ENCODE measurements at places on chromosomes 3 and 15.
A peak's percentile ranks its signal among the peaks of the same experiment; 100 is the strongest.

GRCh38 chr3:8658306-8659212 is 14.0 kb upstream of the SSUH2 start:
- peak; percentile 57 for DNase-seq

- DNase-seq = peak; percentile 22
These were observed at the start of gene SPINT1 for GRCh38 chr15:40843885-40844695. TSS of gene SPINT1 (plus strand) at chr15:40844048. CDS start at chr15:40844555, 507 bp downstream.

- no peak for DNase-seq
These were observed 50.3 kb downstream of the MECOM start for GRCh38 chr3:169613053-169613803.

GRCh38 chr15:70748281-70748747 is 15.0 kb downstream of the UACA start:
- no peak for DNase-seq

DNA sequence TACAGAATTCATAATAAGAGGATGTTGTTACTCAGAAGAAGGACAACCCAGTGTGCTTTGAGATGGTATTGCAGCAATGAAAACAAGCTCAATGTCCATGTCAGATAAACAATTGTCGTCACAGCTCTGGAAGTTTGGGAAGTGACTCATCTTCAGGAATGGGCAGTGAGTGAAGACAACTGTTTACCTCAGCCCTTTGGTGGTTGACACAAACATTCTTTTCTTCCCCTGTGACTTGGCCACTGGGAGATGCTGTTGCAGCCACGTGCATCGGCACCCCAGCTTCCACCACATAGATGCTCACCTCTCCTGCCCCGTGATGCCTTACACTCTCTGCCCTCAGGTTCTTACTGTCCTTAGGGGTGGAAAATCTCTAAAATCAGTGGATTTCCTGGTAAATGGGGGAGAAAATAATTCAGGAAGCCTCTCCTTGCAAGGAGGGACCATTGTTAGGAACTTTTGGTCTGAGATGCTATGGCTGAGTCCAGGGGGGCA is 114.1 kb upstream of the GALNT15 start:
- DNase-seq = no peak

- DNase-seq = peak; percentile 91
These were observed 781 bp upstream of the DAG1 start for GRCh38 chr3:49469037-49469935.

- peak; percentile 33 for DNase-seq
These were observed 256.5 kb downstream of the SHQ1 start for GRCh38 chr3:72591522-72592421.

DNA sequence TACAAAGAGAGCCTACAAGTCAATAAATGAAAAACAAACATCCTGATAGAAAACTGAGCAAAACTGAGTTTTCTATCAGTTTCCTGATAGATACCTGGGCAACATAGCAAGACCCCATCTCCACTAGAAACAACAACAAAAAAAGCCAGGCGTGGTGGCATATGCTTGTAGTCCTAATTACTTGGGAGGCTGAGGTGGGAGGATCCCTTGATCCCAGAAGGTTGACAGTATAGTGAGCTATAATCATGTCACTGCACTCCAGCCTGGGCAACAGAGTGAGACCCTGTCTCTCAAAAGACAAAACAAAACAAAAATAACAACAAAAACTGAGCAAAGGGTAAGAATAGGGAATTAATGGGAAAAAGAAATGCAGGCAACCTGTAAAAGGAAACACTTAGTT is 23.9 kb upstream of the UBE2E1 start:
- DNase-seq = no peak

DNA sequence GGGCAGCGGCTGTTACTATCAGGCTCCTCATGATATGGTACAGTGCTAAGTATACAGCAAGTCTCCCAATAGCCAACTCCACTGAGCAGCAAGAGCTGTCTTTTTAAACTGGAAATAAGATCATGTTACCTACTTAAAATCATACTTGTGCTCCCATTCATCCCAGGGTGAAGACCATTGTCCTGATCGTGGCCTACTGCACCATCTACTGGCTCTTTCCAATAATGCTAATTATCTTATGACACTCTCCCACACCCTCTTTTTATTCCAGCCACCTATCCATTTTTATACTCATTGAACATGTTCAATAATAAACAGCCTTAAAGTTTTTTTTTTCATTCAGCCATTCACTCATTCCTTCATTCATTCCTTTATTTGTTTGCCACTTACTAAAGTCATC is 117.7 kb downstream of the GBE1 start:
- DNase-seq = peak; percentile 31

DNA sequence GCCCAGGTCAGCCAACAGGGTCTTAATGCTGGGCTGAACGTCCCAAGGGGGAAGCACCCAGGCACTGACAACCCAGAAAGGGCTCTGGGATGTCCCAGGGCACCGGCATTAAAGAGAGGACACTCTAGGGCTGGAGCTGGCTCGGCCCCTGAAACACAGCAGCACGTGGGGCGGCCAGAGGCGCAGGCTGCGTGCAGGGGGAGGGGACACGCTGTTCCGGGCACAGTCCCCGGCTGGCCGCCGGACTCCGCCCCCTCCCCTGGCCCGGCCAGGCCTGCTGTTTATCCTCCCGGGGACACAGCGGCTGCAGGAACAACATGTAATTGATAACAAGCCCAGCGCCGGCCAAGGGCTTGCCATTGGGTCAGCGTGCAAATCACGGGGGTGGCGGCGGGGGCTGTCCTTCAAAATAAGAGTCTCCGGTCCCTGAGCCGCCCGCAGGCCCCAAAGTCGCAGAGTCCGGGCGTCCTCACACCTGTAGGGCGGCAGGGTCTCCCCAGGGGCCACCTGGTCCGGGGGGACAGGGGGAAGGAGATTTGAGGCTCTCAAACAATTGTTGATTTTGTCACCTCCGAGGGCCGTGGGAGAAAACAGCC is 1.3 kb downstream of the KLF15 start:
- DNase-seq = peak; percentile 95

- no peak for DNase-seq
These were observed 62.6 kb downstream of the MFSD1 start for GRCh38 chr3:158864492-158864891.

DNA sequence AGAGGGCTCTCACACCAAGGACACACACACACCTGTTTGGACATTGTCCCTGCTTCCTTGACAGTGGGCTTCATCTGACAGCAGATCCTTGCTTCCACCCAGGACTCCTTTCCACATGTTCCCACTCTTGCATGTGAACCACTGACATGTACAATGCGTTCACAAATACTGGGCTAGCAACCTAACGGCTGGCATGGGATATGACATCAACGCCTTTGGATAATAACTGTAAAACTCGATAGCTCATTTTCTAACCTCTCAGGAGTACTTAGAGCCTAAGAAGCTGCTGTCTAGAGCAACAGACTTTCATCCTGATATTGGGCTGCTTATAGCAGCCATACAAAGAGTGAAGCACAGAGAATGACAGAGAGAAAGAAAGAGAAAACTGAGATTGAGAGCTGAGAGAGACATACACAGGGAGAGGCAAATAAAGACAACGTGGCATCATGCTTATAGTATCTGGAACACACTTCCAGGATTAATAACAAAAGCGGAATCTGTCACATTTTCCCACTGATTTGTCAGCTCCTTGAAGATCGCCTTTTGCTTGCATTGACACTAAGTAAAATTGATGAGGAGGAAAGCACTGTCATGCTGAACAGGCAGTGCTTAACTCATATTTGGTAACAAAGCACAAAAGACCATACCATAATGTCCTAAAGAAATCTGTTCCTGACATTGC is 1.7 kb downstream of the GUCA1C start:
- DNase-seq = no peak

- no peak for DNase-seq
These were observed 38.1 kb downstream of the CTDSPL start for GRCh38 chr3:37899711-37900306.

- DNase-seq = no peak
These were observed 112.5 kb downstream of the ASB7 start for GRCh38 chr15:100714749-100715342.

GRCh38 chr3:119258915-119259314 is 18.2 kb upstream of the B4GALT4 start:
- DNase-seq = no peak

DNA sequence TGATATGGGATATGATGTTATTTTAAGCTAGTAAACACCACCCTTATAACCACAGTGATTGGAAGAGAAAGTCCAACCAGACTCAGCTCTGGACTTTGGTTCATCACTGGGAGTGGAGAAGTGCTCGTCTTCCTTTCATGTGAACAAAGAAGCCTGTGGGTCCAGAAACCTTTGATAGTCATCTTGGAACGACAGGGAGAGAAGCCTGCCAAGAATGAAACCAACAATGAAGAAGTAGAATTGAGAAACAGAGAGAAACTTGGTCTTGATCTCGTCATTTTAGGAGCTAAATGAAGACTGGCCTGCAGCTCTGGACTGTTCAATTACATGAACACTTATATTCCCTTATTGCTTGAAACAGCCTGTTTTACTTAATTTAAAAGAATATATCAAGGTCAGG is 13.1 kb upstream of the SLC35G2 start:
- no peak for DNase-seq

DNA sequence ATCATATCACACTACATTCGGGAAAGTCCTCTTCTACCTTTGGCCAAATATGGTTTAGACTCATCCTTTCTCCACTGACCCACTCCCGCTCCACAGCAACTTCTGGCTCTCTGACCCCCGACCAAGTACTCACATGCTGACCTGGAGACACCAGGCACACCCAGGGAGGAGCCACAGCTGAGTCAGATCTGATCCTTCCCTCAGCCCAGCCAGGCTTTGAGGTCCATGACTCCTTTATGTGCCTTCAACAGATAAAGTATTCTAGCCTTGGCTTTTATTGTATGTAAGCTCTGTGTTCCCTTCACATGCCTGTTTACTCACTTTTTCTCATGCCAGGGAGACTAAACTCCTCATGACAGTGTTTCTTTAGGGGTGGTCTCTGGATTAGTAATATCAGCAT is 166.9 kb upstream of the UMPS start:
- no peak for DNase-seq

DNA sequence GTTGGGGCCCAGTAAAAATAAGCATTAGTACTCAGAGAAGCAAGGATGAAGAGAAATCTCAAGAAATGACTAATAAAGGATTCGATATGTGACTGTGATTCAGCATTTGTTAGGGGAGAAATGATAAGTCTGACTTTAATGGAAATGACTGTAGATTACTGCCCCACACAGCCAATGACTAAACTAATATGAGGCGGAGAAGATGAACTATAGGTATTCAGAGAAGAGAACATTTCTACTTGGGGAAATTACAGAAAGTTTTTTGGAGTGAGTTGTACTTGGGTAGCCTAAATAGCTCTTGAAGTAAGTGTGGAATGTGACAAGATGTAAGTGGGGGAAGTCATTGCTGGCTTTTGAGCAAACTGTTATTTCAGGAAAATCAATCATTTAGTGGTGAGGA is 380.0 kb downstream of the PDCD6IP start:
- no peak for DNase-seq

- DNase-seq = peak; percentile 79
These were observed 198.3 kb downstream of the ERC2 start for GRCh38 chr3:56269755-56270535.

- no peak for DNase-seq
These were observed 61.8 kb downstream of the ZDHHC19 start for GRCh38 chr3:196149375-196149774.

- DNase-seq = no peak
These were observed 6.4 kb upstream of the FILIP1L start for GRCh38 chr3:100120693-100121092.

DNA sequence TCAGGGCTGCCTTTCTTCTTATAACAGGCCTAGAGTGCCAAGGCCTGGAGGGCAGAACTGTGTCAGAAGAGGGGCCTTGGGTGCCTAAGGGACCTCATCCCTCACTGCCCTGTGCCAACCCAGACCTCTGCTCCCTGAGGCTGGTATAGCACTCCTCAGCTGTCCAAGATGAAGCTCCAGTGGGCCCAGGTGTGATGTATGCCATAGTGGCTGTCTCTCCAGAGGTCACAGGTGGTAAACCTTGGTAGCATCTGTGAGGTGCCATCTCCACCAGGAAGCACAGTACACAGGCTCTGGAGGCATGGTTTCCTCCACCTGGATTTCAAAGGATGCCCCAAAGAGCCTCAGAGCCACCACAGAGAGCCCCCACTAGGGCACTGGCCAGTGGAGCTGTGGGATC is 12.3 kb upstream of the KLHL40 start:
- DNase-seq = no peak

- DNase-seq = no peak
These were observed 35.4 kb downstream of the TFG start for GRCh38 chr3:100744671-100745070.

GRCh38 chr3:133472242-133472641 is 72.4 kb downstream of the BFSP2 start:
- DNase-seq = peak; percentile 45

DNA sequence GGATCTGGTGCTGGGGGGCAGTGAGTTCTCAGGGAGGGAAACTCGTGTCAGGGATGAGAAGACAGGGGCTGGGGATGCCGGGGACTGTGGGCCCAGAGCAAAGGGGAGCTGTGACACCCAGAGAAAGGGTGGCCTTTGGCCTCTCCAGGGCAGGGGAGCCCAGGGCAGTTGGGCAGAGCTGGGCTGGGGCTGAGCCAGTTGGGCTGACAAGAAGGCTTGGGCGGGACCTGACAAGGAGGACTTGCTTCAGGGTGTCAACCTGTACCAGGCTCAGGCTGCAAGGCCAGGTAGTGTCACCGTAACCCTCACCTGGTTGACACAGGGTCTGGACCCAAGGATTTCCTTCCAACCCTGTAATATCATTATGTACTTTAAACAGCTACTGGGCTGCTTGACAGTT is 13.2 kb upstream of the ANPEP start:
- DNase-seq = no peak

GRCh38 chr3:59247402-59247841 is 197.6 kb upstream of the CFAP20DC start:
- no peak for DNase-seq

DNA sequence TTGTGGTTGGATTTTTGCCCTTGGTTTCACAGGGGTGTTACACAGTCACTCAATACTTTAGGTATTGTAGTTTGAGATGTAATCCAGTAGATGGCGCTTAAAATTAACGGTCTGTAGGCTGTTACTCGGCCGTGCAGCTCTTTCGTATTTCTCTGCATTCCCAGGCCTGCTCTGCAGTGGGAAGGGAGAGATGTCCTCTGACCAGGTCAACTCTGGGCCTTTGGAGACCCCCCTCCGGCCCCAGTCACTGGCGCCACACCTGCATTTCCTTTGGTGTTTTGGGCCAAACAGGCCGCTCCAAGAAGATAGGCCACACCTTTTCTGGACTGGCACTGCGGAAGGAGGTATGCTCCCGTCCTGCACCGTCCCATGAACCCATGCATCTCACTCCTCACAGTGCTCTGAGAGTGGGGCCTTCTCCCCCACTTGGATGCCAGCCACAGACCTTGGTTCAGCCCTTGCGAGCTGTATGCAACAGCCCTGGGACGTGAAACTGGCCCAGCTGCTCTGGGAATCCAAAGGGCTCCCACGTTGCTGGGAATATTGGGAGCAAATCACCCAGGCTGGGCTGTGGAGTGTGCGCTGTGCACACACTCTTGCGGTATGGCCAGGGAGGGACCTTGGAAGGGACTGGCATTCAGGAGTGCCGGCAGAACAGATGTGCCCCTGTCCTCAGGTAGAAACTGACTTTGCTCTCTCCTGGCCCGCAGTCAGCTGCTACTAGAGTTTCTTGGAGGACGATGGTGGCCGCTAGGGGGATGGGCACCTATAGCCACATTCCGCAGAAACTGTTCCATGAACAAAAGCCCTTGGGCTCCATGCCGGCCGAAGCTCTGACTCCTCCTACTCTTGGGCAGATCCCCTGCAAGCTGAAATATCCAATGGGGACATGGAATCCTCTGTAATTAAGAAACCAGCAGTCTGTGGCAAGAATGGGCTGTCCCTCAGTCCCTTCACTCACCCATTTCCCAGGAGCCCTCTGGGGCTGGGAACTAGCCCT is 410.5 kb upstream of the CADM2 start:
- DNase-seq = peak; percentile 35

Measured in muscle of back (tissue), 13 donors.